A549 treated with Hydrocortisone at 1 μM for 4 hours (cell line): ENCODE measurements at places on chromosomes 3 and 15. TPM values are rescaled to one million over a fixed set of nuclear protein-coding genes. Genes with fewer than 3 reads are reported as not detected.

The GATM gene
- 1.8 to 3.2 TPM (median 2.4 TPM) in 5 replicates for total RNA-seq

The CHRNA5 gene
- 29.7 to 34.6 TPM (median 32.5 TPM) in 5 replicates for total RNA-seq

The SLC22A14 gene
- 0.05 to 0.06 TPM (median 0.06 TPM) in 4 of 5 replicates, not detected in the other for total RNA-seq

The SPG11 gene
- total RNA-seq = 6.8 to 9.5 TPM (median 9.0 TPM) in 5 replicates

The HOMER2 gene
- total RNA-seq = 16.7 to 22.5 TPM (median 17.8 TPM) in 5 replicates

The FEZF2 gene
- not detected in 5 replicates for total RNA-seq

The SEMA5B gene
- total RNA-seq = 0.16 to 0.32 TPM (median 0.20 TPM) in 5 replicates

The RAD51 gene
- 17.6 to 20.1 TPM (median 18.0 TPM) in 5 replicates for total RNA-seq

The CCDC33 gene
- total RNA-seq = 6.6 to 8.1 TPM (median 7.3 TPM) in 5 replicates

The GOLGB1 gene
- 13.6 to 19.9 TPM (median 15.5 TPM) in 5 replicates for total RNA-seq

The CD86 gene
- 0.05 TPM in 1 of 5 replicates, not detected in the others for total RNA-seq

The SOX14 gene
- total RNA-seq = not detected in 5 replicates

The RTP1 gene
- total RNA-seq = not detected in 5 replicates

The ZPLD1 gene
- total RNA-seq = 0.06 TPM in 1 of 5 replicates, not detected in the others

The CIDEC gene
- total RNA-seq = 61.6 to 88.8 TPM (median 71.7 TPM) in 5 replicates

The SPSB4 gene
- total RNA-seq = 0.14 to 0.23 TPM (median 0.18 TPM) in 5 replicates

The TMCC1 gene
- total RNA-seq = 10.9 to 16.8 TPM (median 11.4 TPM) in 5 replicates

The CDHR4 gene
- 0.15 to 0.30 TPM (median 0.26 TPM) in 5 replicates for total RNA-seq

The CASR gene
- not detected in 5 replicates for total RNA-seq

The GBE1 gene
- total RNA-seq = 21.7 to 31.4 TPM (median 24.2 TPM) in 5 replicates

The SPINT1 gene
- total RNA-seq = 0.62 to 0.90 TPM (median 0.81 TPM) in 5 replicates

The LIPC gene
- 0.07 to 0.17 TPM (median 0.12 TPM) in 5 replicates for total RNA-seq

The TATDN2 gene
- 29.4 to 41.2 TPM (median 33.3 TPM) in 5 replicates for total RNA-seq

The SEMA3F gene
- total RNA-seq = 12.7 to 20.4 TPM (median 16.9 TPM) in 5 replicates

The ALDH1A2 gene
- 0.24 to 1.1 TPM (median 0.62 TPM) in 4 of 5 replicates, not detected in the other for total RNA-seq

The SEMA7A gene
- 1.3 to 1.7 TPM (median 1.5 TPM) in 5 replicates for total RNA-seq

The CNTN3 gene
- not detected in 5 replicates for total RNA-seq

The SLC2A2 gene
- not detected in 5 replicates for total RNA-seq

The FMN1 gene
- total RNA-seq = 0.21 to 0.39 TPM (median 0.29 TPM) in 5 replicates

The SPATA12 gene
- total RNA-seq = 0.30 to 0.38 TPM (median 0.37 TPM) in 5 replicates

The RPL14 gene
- total RNA-seq = 614 to 790 TPM (median 760 TPM) in 5 replicates

The LRRC31 gene
- not detected in 5 replicates for total RNA-seq

The UBAP1L gene
- 0.56 to 1.3 TPM (median 0.85 TPM) in 5 replicates for total RNA-seq

The PDZRN3 gene
- total RNA-seq = 0.05 TPM in 1 of 5 replicates, not detected in the others

The TEX55 gene
- total RNA-seq = not detected in 5 replicates

The CRYGS gene
- total RNA-seq = 0.38 to 0.89 TPM (median 0.78 TPM) in 5 replicates

The ALG3 gene
- 59.2 to 80.4 TPM (median 71.4 TPM) in 5 replicates for total RNA-seq

The FBXL22 gene
- 0.15 to 0.76 TPM (median 0.25 TPM) in 5 replicates for total RNA-seq

The CPNE9 gene
- 0.10 to 0.30 TPM (median 0.18 TPM) in 5 replicates for total RNA-seq

The ATP13A5 gene
- total RNA-seq = not detected in 5 replicates

The SSUH2 gene
- 0.53 to 1.2 TPM (median 1.2 TPM) in 5 replicates for total RNA-seq

The ADAMTS7 gene
- 7.2 to 11.0 TPM (median 8.4 TPM) in 5 replicates for total RNA-seq

The ACKR2 gene
- 0.12 to 0.14 TPM (median 0.13 TPM) in 3 of 5 replicates, not detected in the others for total RNA-seq

The CD96 gene
- 0.02 TPM in 1 of 5 replicates, not detected in the others for total RNA-seq

The TMEM43 gene
- total RNA-seq = 117 to 150 TPM (median 139 TPM) in 5 replicates

The RASL12 gene
- 0.07 to 0.16 TPM (median 0.15 TPM) in 5 replicates for total RNA-seq

The PLSCR5 gene
- total RNA-seq = not detected in 5 replicates

The IGF1R gene
- total RNA-seq = 38.2 to 64.2 TPM (median 51.8 TPM) in 5 replicates

The GRK7 gene
- 0.03 TPM in 1 of 5 replicates, not detected in the others for total RNA-seq

The VGLL4 gene
- 30.7 to 35.2 TPM (median 33.3 TPM) in 5 replicates for total RNA-seq

The ANKUB1 gene
- not detected in 5 replicates for total RNA-seq

The LRTM1 gene
- not detected in 5 replicates for total RNA-seq

The C2CD4B gene
- total RNA-seq = 0.15 to 0.32 TPM (median 0.30 TPM) in 5 replicates

The CMTM8 gene
- 9.8 to 13.3 TPM (median 12.0 TPM) in 5 replicates for total RNA-seq

The COLQ gene
- 0.25 to 0.53 TPM (median 0.29 TPM) in 5 replicates for total RNA-seq

The CCR1 gene
- total RNA-seq = not detected in 5 replicates
